Stimulated activated CD4-positive, alpha-beta T cell treated with anti-CD3 and anti-CD28 coated beads, TNF-alpha, amount 100 ng/mL, for 24 hours (primary cell): ENCODE measurements at places on chromosomes 5 and 9.

GRCh38 chr5:76450054-76450453, 47.0 kb downstream of the IQGAP2 start:
- DNase-seq: no peak

DNA sequence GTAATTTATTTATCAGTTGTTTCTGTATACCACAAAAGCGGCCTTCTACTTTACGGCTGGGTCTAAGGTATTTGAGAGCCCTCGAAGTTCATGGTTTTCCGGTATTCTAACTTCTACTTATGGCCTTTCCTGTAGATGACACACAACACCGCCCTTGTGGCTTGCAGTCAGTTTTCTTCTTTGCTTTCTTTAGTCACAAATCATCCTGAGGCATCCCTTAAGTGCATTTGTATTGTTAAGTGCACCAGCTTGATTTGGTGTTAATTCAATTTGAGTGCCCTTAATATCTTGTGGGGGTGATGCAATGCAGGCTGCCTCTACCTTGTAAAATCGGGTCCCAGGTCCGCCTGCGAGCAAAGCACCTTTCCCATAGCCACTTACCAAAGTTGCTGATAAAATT, 511.9 kb downstream of the CCDC171 start:
- no peak for DNase-seq

DNA sequence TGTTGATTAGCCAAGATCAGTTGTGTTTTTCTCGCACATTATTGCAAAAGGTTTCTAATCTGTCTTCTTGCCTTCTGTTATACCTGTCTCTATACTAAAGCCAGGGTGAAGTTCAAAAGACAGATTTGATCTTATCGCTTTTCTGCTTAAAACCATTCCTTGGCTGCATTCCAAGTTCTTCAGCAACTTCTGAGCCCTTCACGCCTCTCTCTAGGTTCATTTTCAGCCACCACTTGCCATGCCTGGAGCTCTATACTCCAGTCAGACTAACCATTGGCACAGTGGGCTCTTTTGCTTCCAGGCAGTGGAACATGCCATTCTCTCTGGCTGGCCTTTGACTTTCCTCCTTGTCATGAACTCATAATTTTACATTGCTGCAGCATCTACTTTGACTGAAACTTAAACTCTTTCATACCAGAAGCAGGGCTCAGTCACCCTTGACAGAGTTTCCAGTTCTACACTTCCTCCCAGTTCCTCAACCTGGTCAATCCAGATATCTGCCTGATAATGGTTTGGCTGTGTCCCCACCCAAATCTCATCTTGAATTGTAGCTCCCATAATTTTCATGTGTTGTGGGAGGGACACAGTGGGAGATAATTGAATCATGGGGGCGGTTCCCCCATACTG, 114.4 kb downstream of the SLC12A2 start:
- DNase-seq: no peak

DNA sequence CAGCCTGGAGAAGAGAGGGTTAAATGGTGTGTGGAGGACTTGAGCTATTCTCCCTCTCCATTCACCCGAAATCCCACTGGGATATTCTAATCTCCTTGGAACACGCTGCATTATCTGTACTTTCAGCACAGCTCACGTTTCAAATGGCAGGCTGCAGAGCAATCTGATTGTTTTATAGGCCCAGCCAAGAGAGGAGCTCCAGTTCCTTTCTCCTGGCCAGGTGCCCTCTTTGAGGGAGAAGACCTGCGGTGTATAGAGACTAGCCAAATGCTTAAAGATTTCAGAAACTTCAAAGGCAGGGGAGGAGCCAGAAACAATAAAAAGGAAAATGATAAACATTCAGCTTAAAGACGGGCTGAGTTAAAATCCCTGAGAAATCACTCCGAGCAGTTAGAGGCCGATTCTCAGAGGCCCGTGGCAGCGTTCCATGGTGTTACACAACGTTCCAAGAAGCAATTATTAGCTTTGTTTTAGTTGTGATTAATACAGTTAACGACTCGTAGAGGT, 564.0 kb upstream of the KLF4 start:
- DNase-seq: no peak

DNA sequence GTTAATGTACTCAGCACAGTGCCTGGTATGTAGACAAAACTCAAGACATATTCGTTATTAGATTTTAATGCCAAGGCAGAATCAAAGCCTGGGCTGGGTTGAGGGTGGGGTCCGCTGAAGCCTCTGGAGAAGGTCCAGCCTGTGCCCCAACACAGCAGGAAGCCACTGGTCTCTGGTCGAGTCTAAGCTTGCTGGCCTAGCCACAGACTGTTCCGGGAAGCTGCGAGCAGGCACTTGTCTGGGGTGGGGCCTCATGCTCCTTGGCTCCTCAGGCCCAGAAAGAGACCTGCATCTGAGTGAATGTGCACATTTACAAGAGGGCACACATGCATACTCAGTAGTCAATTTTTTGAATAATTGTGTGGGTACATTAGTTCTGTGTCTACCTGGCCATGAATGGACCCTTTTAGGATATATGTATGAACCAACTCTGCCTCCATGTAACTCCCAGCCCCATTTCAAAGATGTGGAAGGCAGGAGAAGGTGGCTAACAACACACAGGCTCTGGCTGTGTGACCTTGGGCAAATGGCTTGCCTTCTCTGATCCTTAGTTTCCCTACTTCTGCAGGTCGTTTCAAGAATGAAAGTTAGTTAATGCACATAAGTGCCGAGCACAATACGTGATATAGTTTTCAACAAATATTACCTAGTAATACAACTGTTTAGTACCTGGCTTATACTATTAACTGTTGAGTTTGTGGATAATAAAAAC, 18.3 kb downstream of the FAT2 start:
- DNase-seq: no peak

DNA sequence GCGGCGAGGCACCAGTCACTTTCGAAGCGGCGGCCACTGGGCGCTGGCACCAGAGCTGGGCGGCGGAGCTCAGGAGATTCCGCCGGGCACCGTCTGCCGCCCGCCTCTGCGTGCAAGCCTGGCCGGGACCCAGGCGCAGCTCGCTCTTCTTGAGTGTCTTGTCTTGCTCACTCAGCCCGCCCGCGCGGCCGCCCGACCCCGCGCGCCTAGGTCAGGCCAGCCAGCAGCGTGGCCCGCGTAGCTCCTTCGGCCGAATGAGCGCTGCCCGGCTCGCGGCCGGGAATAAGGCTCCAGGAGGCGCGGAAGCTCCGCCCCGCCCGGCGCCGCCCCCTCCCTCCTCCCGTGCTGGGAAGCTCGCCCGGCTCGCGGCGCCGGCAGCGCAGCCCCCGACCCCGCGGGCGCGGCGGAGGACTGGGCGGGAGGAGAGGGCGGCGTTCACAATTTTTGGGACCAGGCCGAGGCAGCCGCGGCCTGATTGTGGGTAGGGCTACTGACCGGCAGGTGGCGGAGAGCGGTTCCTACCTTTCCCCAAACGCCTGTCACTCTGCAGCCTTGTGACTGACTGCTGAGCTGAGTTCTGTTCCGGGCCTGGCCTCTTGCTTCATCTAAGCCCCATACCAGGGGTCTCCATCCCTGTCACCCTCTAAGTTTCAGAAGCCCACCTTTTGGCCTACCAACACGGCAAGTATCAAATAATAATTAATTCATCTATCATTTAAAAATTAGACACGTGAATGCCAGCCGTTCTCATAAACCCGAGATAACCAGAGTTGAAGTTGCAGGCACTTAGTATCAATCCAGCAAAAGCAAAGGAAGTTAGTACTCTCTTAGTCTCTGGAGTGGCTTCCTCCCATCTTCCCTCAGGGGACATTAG, at the start of gene HBEGF:
HBEGF (minus strand) TSS at position 256 of the 874 bp plus-strand sequence. CDS start 275 bp downstream, outside the sequence.
- peak; percentile 57 for DNase-seq

GRCh38 chr9:114894206-114894605, 36.2 kb downstream of the TNFSF8 start:
- no peak for DNase-seq

DNA sequence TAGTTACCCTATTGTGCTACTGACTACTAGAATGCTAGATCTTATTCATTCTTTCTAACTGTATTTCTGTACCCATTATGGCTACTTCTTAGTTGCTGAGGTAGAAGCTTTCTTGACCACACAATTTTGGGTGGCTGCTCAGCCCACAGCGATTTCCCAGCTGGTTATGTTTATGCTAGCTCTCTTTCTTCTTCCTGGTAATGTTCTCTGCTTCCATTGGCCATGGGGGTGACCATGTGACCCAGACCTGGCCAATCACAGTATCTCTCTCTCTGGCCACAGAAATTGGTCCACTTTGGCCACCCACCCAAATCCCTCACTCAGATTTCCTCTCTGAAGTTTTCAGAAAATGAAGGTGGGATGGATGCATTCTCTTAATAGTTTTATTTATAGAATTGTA, 427.9 kb upstream of the CLINT1 start:
- DNase-seq: no peak
